ENCODE measurements at places on chromosomes 1 and 21. TPM values are rescaled to one million over a fixed set of nuclear protein-coding genes. Genes with fewer than 3 reads are reported as not detected.
A peak's percentile ranks its signal among the peaks of the same experiment; 100 is the strongest.

DNA sequence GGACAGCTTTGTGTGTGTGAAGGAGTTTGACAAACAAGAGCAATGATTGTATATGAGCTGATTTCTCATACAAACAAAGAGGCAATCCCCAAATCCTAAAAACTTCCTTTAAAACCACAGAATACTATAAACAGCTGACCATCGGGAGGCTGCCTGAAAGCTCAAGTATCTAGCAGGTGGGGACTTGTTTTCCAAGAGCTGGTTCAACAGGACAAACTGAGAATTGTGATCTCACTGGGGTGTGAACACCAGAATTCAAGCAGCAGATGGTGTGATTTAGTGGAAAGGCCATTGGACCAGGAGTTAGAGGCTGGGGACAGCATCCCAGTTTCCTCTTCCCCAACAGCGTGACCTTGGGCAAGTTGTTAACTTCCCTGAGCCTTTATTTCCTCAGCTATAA, 13.9 kb downstream of the LMX1A start:
- peaks cover 73% of the 10 kb centered on the region for H3K27me3 ChIP-seq
- H3K27ac ChIP-seq, result no peak overlapping the region
- H3K4me1 ChIP-seq, result no peaks in the 10 kb centered on the region
- H3K4me3 ChIP-seq, result no peak overlapping the region
- no peaks in the 10 kb centered on the region for H3K36me3 ChIP-seq

- no peak overlapping the region for H3K4me3 ChIP-seq
- H3K4me1 ChIP-seq, result no peaks in the 10 kb centered on the region
Measured at GRCh38 chr1:57249511-57249910, 174.3 kb downstream of the DAB1 start.

- H3K4me3 ChIP-seq, result peak overlapping the region; percentile 78
- H3K27me3 ChIP-seq, result no peaks in the 10 kb centered on the region
- no peak for DNase-seq
- H3K36me3 ChIP-seq, result peaks cover 5% of the 10 kb centered on the region
- H3K4me1 ChIP-seq, result peaks cover 32% of the 10 kb centered on the region
Measured at GRCh38 chr1:154353966-154354365, 28.6 kb downstream of the ATP8B2 start.

DNA sequence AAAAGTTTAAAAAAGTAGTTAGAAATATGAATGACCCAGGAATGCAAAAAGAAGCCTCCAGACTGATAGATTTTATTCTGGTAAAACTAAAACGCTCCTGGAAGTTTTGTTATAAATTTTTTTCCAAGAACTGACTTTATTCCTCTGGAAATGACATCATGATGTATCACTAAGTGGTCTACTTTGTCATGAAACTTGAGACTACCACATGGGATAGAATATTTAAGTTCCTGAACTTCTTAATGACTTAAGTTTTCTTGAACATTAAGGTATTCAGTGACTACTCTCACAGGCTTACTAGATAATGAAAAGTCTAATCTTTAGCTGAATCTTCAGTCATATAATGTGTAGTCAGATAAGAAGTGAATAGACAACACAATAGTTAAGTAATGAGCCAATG, 842.2 kb downstream of the USP25 start:
- H3K27me3 ChIP-seq, result no peaks in the 10 kb centered on the region
- DNase-seq, result no peak
- H3K4me1 ChIP-seq, result no peaks in the 10 kb centered on the region

FMO5 gene
- total RNA-seq, result 0.46 TPM

LHX8 gene
- not detected for total RNA-seq

CCDC181 gene
- total RNA-seq, result not detected

ERO1B gene
- 5.9 TPM for total RNA-seq

FAM177B gene
- not detected for total RNA-seq

FCRL2 gene
- not detected for total RNA-seq

DNA sequence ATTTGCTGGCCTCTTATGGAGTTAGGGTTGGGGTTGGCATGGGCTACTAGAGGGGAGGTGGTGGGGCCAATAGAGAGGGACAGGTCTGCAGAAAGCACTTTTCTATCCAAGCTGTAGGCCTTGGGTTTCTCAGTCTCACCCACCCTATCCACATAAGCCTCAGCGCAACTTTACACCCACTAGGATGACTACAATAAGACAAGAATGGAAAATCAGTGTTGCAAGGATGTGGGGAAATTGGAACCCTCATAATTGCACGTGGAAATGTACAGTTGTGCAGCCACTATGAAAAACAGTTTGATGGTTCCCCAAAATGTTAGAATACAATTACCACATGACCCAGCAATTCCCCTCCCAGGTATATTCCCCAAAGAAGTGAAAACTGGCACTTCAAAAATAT, 14.0 kb upstream of the GSTM4 start:
- H3K4me1 ChIP-seq, result peaks cover 21% of the 10 kb centered on the region
- H3K27ac ChIP-seq, result no peak overlapping the region
- no peaks in the 10 kb centered on the region for H3K36me3 ChIP-seq
- no peaks in the 10 kb centered on the region for H3K27me3 ChIP-seq
- no peak for DNase-seq

TAF5L gene
- total RNA-seq, result 21.7 TPM

GRCh38 chr1:195908121-195908520, 700.1 kb downstream of the KCNT2 start:
- H3K27ac ChIP-seq, result no peak overlapping the region
- no peak for DNase-seq
- H3K36me3 ChIP-seq, result no peaks in the 10 kb centered on the region
- H3K27me3 ChIP-seq, result no peaks in the 10 kb centered on the region

HSD11B1 gene
- 3.1 TPM for total RNA-seq

DNA sequence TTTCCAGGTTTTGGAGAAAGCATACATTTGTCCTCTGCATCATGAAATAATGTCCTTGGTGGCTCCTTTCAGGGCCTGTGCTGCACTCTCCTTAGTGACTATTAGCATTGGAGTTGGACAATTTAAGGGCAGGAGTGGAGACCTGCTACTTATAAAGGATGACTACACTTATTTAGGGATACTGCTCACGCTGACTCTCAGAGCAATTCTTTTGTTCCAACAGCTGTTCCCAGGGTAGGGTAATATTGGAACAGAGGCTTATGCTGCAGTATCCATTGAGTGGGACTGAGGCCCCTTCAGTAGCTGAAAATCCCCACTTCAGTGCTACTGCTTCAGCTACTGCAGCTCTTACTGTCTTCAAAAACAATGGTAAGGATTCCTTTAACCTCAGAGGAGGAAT, 84.6 kb downstream of the GPR88 start:
- peaks cover 6% of the 10 kb centered on the region for H3K27me3 ChIP-seq
- H3K4me3 ChIP-seq, result no peak overlapping the region
- DNase-seq, result no peak
- H3K27ac ChIP-seq, result no peak overlapping the region

DNA sequence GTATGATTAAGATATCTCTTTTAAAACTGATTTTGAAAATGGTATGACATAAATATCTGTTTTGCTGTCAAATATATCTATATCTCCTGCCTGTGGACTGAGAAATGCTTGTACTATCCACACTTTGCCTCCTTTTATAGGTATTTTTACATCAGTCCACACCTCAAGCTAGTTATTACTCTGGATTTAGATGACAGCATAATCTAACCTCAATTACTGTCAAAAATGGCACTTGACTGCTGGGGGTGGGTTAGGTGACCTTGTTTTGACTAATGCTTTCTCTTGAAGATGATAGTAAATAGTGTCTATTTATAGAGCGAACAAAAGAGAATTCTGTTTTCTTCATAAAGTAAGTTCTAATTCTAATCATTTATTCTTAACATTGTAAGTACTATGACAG, 9.1 kb downstream of the ADGRL2 start:
- H3K27ac ChIP-seq, result no peak overlapping the region
- no peak for DNase-seq
- no peaks in the 10 kb centered on the region for H3K4me1 ChIP-seq
- peaks cover 17% of the 10 kb centered on the region for H3K27me3 ChIP-seq
- H3K36me3 ChIP-seq, result no peaks in the 10 kb centered on the region
- H3K4me3 ChIP-seq, result no peak overlapping the region

GRCh38 chr1:22739648-22740385, 29.2 kb downstream of the EPHB2 start:
- H3K36me3 ChIP-seq, result no peaks in the 10 kb centered on the region
- no peaks in the 10 kb centered on the region for H3K4me1 ChIP-seq
- no peak overlapping the region for H3K4me3 ChIP-seq
- no peak overlapping the region for H3K27ac ChIP-seq

OLIG2 gene
- not detected for total RNA-seq

DNA sequence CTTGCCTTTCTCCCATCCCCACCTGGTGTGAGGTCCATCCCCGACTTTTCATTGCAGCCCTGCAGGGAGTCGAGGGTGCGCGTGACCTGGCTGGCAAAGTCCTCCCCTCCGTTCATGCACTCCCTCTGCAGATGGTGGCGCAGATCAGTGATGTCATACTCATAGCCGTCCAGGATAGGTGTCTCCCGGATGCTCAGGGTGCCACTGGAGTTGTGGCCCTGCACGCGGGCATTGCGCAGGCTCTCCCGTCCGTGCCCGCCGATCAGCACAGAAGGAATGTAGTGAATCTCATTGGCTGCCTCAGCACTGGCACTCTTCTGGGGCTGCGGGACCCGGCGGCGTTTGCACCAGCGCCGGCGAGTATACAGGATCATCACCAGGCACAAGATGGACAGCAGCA, 132.1 kb downstream of the ASTN1 start:
- H3K27me3 ChIP-seq, result no peaks in the 10 kb centered on the region
- no peak overlapping the region for H3K27ac ChIP-seq

DNA sequence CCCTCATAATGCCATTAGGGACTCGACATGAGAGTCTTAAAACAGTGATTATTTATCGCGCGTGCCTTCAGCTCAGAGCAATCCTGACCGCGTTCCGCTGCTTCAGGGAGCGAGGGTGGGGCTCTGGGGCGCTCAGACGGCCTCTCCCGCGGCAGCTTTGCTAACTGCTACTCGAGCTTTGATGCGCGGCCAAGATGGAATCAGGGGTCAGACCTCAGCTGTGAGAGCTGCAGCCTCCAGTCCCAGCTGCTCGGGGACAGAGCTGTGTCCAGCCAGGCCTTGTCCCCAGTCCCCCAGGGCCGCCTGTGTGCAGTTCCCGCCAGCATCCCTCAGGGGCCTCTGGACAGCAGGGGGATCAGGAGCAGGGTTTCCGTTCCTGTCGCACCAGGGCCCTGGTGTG, 104.6 kb upstream of the TTC34 start:
- no peak overlapping the region for H3K4me3 ChIP-seq
- no peaks in the 10 kb centered on the region for H3K36me3 ChIP-seq
- H3K4me1 ChIP-seq, result no peaks in the 10 kb centered on the region
- no peak for DNase-seq

DNA sequence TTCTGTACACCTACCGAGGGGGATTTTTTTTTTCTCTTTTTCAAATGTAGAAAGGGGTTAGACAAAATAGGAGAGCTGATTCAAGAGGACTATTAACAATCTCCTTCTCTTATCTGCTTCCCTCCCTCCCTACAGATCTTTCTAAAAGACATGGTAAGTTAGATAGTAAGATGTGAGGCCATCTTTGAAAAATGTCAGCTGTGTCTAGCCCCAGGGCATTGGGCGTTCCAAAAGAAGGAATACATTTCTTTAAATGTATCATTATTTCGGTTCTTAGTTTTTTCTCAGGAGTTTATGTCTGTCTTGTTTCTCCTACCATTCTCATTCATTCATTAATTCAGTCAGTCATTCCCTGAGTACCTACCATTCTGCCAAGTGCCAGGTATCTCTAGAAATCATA, 27.2 kb downstream of the BCL9 start:
- H3K4me1 ChIP-seq, result peaks cover 27% of the 10 kb centered on the region
- no peak overlapping the region for H3K4me3 ChIP-seq
- no peak overlapping the region for H3K27ac ChIP-seq
- H3K36me3 ChIP-seq, result no peaks in the 10 kb centered on the region

VPS26C gene
- 74.7 TPM for total RNA-seq

DNA sequence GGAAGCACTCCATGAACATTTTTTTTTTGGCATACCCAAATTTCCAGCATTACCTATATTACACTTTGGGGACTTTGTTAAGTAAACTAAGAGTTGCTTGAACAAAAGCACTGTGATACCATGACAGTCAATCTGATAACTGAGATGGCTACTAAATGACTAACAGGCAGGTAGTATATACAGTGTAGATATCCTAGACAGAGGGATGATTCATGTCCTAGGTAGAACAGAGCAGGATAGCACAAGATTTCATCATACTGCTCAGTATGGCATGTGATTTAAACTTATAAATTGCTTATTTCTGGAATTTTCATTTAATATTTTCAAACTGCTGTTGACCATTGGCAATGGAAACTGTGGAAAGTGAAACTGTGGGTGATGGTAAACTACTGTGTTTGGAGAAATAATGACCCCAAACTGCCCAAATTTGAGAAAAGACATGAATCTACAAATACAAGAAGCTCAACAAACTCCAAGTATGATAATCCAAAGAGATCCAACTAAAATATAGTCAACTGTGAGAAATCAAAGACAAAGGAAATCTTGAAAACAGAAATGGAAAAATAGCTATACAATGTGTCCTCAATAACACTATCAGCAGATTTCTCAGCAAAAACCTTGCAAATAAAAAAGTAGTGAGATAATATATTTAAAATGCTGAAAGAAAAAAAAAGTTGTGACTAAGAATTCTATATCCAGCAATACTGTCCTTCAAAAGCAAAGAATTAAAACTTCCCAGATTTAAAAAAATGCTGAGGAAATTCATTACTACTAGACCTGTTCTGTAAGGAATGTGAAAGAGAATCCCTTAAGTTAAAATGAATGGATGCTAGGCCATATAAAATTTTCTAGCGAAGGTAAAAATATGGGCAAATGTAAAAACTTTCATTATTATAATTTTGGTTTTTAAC, 410.4 kb downstream of the DUSP10 start:
- H3K36me3 ChIP-seq, result no peaks in the 10 kb centered on the region
- H3K4me3 ChIP-seq, result no peak overlapping the region
- H3K27ac ChIP-seq, result no peak overlapping the region
- peaks cover 16% of the 10 kb centered on the region for H3K27me3 ChIP-seq
- no peak for DNase-seq

All from activated T-cell treated with anti-CD3 and anti-CD28 coated beads, Interleukin-2, amount 50 U/mL, for 72 hours (primary cell).